ENCODE measurements at places on chromosomes 4 and X. TPM values are rescaled to one million over a fixed set of nuclear protein-coding genes. Genes with fewer than 3 reads are reported as not detected.

The TMPRSS11D gene
- not detected for total RNA-seq

The SOWAHD gene
- not detected for total RNA-seq

The ARX gene
- not detected for total RNA-seq

The MAGEB2 gene
- not detected for total RNA-seq

The VEGFD gene
- 0.28 TPM for total RNA-seq

The KIF4A gene
- 23.8 TPM for total RNA-seq

The F11 gene
- total RNA-seq = not detected

The ADGRG4 gene
- total RNA-seq = not detected

The CTPS2 gene
- total RNA-seq = 10.7 TPM

The CCDC160 gene
- total RNA-seq = not detected

The ADH7 gene
- total RNA-seq = not detected

The RASGEF1B gene
- 1.2 TPM for total RNA-seq

The IL2 gene
- total RNA-seq = not detected

The CTSO gene
- 33.0 TPM for total RNA-seq

The FSTL5 gene
- total RNA-seq = not detected

The PHKA1 gene
- 6.2 TPM for total RNA-seq

The RAB33A gene
- total RNA-seq = 15.2 TPM

The PRR32 gene
- not detected for total RNA-seq

The HNRNPD gene
- 13.8 TPM for total RNA-seq

The FOXR2 gene
- not detected for total RNA-seq

The SYN1 gene
- 0.28 TPM for total RNA-seq

The AWAT2 gene
- total RNA-seq = under 0.01 TPM

The COL4A5 gene
- 56.9 TPM for total RNA-seq

The LDOC1 gene
- total RNA-seq = 4.6 TPM

The YY2 gene
- 1.2 TPM for total RNA-seq

The CXCL11 gene
- not detected for total RNA-seq

The ANAPC4 gene
- total RNA-seq = 20.9 TPM

The SPANXD gene
- total RNA-seq = not detected

The AFM gene
- total RNA-seq = not detected

The ACOX3 gene
- 20.3 TPM for total RNA-seq

The CXCL8 gene
- total RNA-seq = 991 TPM

The DDX53 gene
- not detected for total RNA-seq

Data from regular cardiac myocyte (primary cell).